ENCODE measurements at places on chromosomes 1 and 21.

GRCh38 chr1:165877940-165878556, 50.6 kb downstream of the UCK2 start:
- DNase-seq, result no peak

GRCh38 chr1:150235294-150235851, 539 bp downstream of the ANP32E start:
- DNase-seq, result peak; percentile 20

- DNase-seq, result no peak
Observed at GRCh38 chr1:39866767-39867166, 16.5 kb downstream of the TRIT1 start.

- DNase-seq, result no peak
Observed at GRCh38 chr1:41388510-41388909, 27.3 kb downstream of the FOXO6 start.

DNA sequence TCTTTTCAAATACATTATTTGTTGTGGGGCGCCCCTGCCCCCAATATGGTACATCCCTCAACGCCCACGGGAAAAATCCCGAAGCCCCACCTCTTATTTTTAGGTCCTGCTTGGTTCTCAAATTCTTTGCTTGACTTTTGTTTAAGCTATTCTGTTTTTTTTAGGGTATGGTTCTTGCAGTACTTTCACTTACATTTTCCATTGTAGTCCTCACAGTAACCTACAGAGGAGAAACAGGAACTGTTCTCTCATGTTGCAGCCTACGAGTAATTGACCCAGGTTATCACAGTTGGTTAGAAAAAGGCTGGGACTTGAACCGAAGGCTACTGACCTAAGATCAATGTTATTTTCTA, 697 bp upstream of the C21orf91 start:
- DNase-seq, result no peak

- DNase-seq, result peak; percentile 65
Observed at GRCh38 chr1:111475701-111476100, 1.9 kb downstream of the C1orf162 start.

- no peak for DNase-seq
Observed at GRCh38 chr1:3121401-3122210, 52.6 kb downstream of the PRDM16 start.

DNA sequence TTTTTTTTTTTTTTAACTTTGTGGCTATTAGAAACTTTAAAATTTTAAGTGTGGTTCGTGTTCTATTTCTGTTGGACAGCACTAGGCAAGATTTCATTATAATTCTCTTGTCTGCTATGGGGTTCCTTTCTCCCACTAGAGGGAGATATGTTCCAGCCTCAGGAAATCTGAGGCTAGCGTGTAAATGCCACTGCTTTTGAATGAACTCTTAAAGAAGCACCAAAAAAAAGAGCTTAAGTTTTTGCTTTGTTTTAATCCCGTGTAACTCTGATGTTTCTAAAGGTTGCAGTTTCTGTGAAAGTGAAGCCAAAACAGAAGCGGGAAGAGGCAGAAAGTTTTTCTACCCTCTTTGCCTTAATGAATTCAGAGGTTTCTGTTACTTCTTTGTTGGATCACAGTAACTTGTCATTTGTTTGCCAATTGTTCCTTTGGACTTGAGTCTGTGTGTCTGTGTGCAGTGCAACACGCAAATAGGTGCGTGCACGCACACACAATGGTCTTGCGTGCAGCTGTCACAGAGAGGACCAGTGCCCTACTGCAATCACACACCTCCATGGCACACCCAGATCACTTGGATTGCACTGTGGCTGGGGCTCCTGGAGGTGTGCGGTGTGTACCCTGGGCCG, 32.3 kb downstream of the HHAT start:
- DNase-seq, result no peak

- no peak for DNase-seq
Observed at GRCh38 chr1:32474954-32475353, 10.1 kb downstream of the ZBTB8B start.

GRCh38 chr1:216034506-216034905, 388.7 kb downstream of the USH2A start:
- no peak for DNase-seq

- no peak for DNase-seq
Observed at GRCh38 chr1:172781513-172782140, 122.7 kb downstream of the FASLG start.

DNA sequence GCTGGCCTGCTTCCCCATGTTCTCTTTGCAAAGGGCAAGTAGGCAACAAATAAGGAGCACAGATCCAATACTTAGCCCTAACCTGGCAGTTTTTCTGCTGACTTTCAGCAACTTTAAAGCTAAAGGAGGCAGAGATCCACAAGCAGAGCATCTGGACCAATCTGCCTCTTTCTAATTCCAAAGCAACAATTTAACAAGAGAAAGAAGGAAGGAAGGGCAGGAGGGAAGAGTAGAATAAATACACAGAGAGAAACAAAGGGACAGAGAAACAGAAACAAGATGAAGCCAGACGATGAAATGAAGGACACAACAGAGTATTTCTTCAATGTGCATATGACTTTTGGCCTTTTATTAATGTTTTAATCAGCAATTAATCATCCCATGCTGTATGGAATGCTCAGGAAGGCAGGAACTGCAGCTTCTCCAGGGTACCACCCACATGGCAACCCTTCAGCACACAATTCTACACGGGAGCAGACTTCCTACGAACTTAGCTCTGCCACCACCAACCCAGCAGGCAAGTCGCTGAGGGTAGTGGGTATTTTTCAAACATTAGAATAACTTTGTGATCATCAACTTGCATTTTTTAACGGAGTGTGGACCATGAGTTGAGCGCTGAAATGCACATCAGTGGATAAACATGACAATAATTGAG, 15.3 kb downstream of the CLCC1 start:
- no peak for DNase-seq

GRCh38 chr1:18682375-18682774, 51.7 kb downstream of the PAX7 start:
- no peak for DNase-seq

GRCh38 chr21:28431022-28431421, 561.7 kb downstream of the LTN1 start:
- DNase-seq, result no peak

DNA sequence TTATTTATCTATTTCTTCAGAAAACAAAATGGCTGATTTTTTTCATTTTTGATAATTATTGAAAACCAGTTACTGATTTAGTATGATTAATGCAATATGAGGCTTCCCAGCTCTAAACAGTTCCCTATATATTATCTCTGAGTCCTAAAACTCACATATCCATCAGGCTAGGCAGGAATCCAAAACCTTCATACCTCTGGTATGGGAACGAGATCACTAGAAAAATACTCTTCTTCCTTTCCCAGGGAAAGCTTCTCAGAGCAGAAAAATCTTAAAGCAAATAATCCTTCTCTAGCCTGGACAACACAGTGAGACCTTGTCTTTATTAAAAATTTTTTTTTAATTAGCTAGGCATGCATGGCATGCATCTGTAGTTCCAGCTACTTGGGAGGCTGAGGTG, 42.5 kb downstream of the KDM5B start:
- DNase-seq, result no peak

- no peak for DNase-seq
Observed at GRCh38 chr1:38132681-38133080, 86.1 kb upstream of the POU3F1 start.
